ENCODE measurements at places on chromosomes 13 and 19. TPM values are rescaled to one million over a fixed set of nuclear protein-coding genes. Genes with fewer than 3 reads are reported as not detected.

The MUC16 gene
- total RNA-seq: 0.61 TPM

The RHPN2 gene
- 5.1 TPM for total RNA-seq

The PDE4A gene
- total RNA-seq: 0.24 TPM

The TMTC4 gene
- 11.7 TPM for total RNA-seq

The RETN gene
- 9.5 TPM for total RNA-seq

The SPTBN4 gene
- 0.24 TPM for total RNA-seq

The SGCG gene
- 0.19 TPM for total RNA-seq

DNA sequence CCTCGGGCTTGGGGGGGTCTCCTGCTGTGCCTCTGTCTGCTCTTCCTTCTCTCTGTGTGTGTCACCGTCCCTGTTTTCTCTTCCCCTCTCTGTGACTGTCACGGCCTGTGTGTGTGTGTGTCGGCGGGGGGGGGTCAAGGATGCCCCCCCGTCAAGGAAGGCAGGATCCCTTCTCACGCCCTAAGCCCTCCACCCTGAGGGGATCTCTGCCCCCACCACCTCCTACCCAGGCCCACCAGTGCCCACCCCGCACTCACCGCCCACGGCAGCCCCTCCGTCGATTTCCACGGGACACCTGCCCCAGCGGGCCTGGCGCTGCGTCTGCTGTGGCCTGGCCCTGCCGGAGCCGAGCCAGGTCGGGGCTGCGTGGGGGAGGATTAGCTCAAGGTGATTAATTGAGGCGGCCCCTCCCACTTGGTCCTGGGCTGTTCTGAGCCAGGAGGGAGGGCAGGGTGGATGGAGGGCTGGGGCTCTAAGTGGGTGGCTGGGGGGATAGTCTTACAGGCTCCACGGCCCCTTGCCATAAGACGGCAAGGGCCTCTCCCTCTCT, at the start of gene RAX2:
TSS of gene RAX2 (minus strand) at position 323 of the 550 bp plus-strand sequence. CDS start 486 bp downstream, outside the sequence.
- H3K27me3 ChIP-seq: no peaks in the 10 kb centered on the region
- H3K4me1 ChIP-seq: no peaks in the 10 kb centered on the region
- H3K36me3 ChIP-seq: peaks cover 28% of the 10 kb centered on the region
- H3K4me3 ChIP-seq: no peak within 1 kb of the TSS

DNA sequence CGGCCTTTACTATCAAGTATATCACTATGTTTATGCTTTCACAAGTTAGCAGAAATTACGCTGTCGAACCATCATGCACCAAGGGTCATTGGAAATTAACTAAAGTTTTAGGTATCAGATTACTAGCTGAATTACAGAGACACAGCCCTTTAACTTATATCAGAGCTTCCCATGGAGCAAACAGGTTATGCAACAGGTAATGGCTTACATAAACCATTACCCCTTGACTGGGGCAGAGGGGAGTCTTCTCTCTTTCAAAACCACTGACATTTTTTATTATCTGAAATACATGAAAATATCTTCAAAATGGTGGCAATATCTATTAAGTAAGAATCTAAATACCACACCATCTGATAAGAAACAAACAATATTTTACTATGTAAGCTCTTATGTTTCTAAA, 1692.9 kb upstream of the SLC10A2 start:
- H3K4me3 ChIP-seq: no peak overlapping the region
- H3K27me3 ChIP-seq: no peaks in the 10 kb centered on the region
- no peaks in the 10 kb centered on the region for H3K36me3 ChIP-seq
- DNase-seq: no peak
- H3K4me1 ChIP-seq: no peaks in the 10 kb centered on the region

GRCh38 chr13:94917824-94918223, 205.5 kb upstream of the SOX21 start:
- no peaks in the 10 kb centered on the region for H3K36me3 ChIP-seq
- no peaks in the 10 kb centered on the region for H3K4me1 ChIP-seq
- no peaks in the 10 kb centered on the region for H3K27me3 ChIP-seq
- no peak for DNase-seq

GRCh38 chr13:34842466-34842865, 99.6 kb upstream of the NBEA start:
- H3K27ac ChIP-seq: no peak overlapping the region
- no peaks in the 10 kb centered on the region for H3K36me3 ChIP-seq
- DNase-seq: no peak
- no peaks in the 10 kb centered on the region for H3K4me1 ChIP-seq
- H3K4me3 ChIP-seq: no peak overlapping the region

DNA sequence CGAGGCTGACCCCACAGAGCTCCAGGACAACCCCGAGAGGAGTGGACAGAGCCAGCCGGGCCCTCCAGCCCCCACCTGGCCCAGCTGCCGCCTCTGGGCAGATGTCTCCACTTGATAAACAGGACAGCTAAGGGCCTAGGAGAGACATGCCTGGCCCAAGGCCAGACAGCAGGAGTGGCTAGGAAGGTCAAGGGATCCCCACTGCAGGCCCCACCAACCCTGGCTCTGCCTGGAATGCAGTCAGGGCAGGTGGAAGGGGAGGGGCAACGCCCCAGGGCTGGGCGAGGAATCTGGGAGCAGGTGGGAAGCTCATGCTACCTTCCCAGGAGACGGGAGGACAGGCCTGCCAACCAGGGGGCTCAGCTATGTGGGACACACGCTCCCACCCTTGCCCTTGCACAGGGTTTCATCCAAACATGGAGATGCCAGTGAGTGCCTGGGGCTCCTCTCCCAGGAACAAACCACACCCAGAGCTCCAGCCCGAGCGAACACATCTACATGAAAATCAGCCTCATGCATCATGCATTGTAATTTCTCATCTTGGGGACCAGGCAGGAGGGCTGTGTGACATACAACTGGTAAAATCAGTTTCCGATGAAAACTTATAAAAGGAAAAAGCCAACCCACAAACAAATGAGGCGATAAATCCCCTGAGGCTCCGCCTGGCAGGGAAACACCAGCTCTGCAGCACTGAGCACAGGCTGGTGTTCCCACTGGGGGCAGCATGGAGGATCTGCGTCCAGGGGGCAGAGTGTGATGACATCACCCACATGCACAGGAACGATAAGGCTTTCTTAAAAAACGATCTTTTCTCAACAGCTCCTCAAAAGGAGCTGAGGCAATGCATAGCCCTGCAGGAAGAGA, 25.0 kb downstream of the SH3GL1 start:
- H3K4me1 ChIP-seq: peaks cover 61% of the 10 kb centered on the region
- H3K27me3 ChIP-seq: no peaks in the 10 kb centered on the region
- no peak for DNase-seq
- H3K36me3 ChIP-seq: no peaks in the 10 kb centered on the region

- H3K4me1 ChIP-seq: no peaks in the 10 kb centered on the region
- H3K36me3 ChIP-seq: no peaks in the 10 kb centered on the region
- no peak overlapping the region for H3K4me3 ChIP-seq
- no peaks in the 10 kb centered on the region for H3K27me3 ChIP-seq
Observed at GRCh38 chr19:14021474-14021873, 6.5 kb upstream of the RLN3 start.

GRCh38 chr19:7734220-7735203, 2.6 kb upstream of the CLEC4G start:
- H3K36me3 ChIP-seq: no peaks in the 10 kb centered on the region
- no peak overlapping the region for H3K27ac ChIP-seq
- H3K4me1 ChIP-seq: no peaks in the 10 kb centered on the region

DNA sequence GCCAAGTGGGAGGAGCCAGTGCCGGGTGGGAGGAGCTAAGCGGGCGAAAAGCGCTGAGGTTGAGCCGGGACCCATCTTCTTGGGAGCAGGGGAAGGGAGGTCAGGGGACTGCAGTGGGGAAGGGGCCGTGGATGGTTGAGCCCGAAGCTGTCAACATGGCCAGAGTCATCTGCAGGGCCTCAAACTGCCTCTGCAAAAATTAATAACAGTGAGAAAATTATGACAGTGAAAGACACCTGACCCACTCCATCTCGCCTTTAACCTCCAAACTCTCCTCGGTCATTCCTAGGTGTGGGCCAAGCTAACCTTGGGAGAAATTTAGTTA, 30.1 kb downstream of the ZNF557 start:
- H3K27ac ChIP-seq: peak overlapping the region; percentile 98
- H3K27me3 ChIP-seq: peaks cover 3% of the 10 kb centered on the region
- peak overlapping the region; percentile 57 for H3K4me3 ChIP-seq
- DNase-seq: peak; percentile 50
- H3K4me1 ChIP-seq: peaks cover 19% of the 10 kb centered on the region

Measured in thymus (tissue), 14 donors.